T-helper 2 cell treated with Interferon-gamma antibody and Interleukin-4, amounts not matched to agents 5 μg/mL and 100 μg/mL, for 36 hours (primary cell): ENCODE measurements at places on chromosomes 11 and 22.

DNA sequence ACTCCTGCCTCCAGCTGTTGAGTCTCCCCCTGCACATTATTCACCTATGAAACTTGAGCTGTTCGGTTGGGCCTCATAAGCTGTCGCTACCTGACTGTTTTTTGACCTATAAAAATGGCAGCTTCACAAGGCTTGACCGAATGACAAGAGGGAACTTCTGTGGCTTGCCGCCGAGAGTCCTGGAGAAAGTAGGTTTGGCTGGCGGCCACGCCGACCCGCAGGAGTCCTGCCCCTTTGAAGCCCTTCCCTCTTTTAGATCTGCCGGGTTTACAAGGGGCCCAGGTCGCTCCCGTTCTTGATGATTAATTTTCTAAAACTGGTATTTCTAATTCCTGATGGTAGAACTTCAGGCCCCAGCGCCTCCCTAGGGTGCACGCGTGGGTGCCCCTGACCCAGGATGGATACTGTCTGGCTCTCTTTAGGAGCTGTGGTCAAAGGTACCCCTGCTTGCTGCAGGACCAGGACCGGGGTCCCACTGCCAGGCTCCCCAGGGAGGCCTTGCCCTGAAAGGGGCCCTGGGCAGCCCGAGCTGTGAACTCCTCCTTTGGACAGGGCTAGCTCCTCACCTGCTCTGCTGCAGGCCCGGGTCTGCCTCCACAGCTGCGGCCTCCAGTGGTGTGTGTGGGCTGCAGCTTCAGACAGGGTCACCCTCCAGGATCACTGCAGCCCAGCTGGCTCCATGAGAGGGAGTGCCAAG is 171.8 kb downstream of the CTTN start:
- DNase-seq, result no peak

- DNase-seq, result no peak
Observed at GRCh38 chr11:61700720-61701119, 20.5 kb downstream of the DAGLA start.

DNA sequence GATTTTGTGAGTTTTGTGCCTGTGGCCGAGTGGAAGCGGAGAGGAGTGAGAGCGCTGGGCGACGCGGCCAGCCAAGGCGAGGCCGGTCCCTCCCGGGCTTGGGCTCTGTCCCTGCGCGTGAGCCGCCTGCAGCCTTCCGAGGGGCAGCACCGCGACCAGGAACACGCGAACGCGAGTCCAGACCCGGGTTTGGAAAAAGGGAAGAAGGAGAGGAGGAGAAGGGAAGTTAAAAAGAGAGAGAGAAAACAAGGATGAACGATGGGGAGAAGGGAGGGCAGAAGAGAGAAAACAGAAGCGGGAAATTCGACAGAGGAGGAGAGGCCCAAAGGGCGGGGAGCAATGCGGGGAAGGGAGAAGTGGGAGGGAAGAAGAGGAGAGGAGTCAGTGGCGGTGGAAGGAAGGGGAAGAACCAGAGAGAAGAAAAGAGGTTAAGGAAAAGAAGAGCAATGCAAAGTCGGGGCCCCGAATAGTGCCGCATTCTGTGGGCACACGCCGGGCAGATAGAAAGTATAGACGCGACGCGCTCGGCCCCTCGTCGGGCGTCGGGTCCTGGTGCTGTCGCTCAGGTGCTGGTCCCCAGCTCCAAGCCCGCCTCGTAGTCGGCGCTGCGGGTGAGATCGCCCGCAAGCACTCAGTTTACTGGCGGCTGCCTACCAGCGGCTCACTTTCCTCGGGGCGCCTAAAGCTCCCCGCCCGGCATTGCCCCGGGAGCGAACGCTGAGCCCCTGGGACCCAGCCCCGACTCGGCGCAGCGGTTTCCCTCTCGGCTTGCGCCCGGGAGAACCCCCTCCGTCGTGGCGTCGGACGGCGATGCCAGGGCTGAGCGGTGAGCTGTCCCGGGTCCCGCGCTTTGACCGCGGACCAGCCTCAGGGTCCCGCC is 2.8 kb upstream of the BARX2 start:
- DNase-seq, result no peak

DNA sequence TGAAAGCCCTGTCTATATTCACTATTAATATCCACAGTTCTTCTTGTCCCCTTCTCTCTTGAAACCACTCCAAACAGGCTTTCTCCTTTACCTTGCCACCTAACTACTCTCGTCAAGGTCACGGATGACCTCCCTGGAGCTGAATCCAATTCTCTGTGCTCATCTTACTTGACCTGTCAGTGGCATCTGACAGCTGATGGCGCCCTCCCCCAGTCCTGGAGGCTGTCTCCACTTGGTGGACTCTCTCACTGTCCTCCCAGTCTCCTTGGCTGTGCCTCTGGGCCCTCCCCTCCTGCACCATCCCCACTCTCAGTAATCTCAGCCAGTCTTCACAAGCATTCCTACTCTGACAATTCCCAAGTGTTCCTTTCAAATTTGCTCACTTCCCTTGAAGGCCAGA is 8.7 kb downstream of the TNKS1BP1 start:
- no peak for DNase-seq

- no peak for DNase-seq
Observed at GRCh38 chr11:27938011-27938410, 169.9 kb downstream of the KIF18A start.

DNA sequence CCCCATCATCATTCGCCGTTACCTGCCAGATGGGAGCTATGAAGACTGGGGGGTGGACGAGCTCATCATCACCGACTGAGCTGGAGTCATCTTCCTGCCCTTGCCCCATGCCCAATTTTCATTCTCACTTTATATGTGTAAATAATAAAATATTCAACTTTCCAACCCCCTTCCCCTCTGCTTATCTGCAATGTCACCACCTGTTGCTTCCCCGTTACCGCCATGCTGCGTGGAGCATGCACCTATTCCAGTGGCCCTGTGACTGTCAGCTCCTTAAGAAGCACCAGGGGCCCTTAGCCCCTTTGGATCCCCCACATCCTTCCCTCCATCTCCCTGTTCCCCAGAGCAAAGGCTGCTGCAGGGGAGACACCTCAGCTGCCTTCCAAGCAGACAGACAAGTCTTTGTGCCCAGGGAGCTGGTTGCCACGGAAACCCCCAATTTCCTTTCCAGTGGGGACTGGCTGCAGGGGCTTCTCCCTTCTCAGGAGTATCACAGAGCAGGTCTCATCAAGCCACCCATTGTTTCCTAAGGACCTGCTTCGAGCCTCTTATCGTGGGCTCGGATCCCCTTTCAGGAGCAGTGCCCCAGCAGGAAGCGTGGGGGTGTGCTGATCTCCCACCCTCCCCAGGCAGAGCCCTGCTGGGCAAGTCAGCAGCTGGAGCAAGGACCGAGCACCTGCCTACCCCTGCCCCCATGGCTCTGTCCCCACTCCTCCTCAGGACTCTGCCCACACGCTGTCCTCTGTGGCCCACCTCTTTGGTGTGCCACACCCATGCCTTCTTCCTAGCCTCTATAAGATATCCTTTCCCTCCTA is 14.3 kb downstream of the POLR2F start:
- DNase-seq, result no peak

DNA sequence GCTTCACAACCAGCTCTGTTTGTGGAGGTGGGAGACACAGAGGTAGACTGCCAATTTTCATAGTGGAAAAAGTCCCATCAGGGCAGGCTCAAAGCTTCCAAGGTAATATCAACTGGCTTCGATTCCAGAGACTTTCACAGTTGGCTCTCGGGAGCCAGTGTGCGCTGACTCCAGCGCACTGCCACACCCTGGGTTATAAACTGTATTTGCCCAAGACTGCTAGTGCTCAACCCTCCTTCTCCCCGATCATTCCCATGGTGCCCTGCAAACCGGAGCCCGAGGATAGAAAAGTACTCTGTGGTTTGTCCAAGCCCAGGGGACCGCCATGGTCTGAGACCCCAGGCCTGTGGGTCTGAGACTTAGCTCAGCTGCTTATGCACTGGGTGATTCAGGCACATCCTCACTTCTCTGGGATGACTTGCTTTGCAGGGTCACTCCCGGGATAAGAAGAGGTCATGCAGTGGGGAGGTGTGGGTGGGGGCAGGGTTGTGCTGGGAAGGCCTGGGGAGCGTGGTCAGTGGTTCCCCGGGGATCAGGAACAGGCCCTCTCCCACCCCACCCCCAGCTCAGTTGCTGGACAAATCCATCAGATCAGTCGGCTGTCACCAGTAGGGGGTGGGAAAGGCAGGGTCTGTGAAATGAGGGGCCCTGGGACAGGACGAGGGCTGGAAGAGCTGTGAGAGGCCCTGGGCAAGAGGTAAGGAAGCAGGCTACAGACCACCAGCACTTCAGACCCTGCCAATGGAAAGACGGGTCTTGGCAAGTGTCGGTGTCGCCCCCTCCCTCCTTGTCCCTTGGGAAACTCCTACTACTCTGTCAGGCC is 26.7 kb upstream of the PICK1 start:
- DNase-seq, result no peak

DNA sequence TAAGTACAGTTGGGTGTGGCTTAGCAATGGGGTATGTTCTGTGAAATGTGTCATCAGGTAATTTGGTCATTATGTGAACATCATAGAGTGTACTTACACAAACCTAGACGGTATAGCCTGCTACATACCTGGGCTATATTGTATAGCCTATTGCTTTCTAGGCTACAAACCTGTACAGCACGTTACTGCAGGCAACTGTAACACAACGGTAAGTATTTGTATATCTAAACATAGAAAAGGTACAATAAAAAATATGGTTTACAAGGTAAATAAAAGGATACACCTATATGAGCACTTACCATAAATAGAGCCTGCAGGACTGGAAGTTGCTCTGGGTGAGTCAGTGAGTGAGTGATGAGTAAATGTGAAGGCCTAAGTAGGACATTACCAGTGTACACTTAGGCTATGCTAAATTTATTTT is 73.1 kb upstream of the GDPD4 start:
- no peak for DNase-seq

DNA sequence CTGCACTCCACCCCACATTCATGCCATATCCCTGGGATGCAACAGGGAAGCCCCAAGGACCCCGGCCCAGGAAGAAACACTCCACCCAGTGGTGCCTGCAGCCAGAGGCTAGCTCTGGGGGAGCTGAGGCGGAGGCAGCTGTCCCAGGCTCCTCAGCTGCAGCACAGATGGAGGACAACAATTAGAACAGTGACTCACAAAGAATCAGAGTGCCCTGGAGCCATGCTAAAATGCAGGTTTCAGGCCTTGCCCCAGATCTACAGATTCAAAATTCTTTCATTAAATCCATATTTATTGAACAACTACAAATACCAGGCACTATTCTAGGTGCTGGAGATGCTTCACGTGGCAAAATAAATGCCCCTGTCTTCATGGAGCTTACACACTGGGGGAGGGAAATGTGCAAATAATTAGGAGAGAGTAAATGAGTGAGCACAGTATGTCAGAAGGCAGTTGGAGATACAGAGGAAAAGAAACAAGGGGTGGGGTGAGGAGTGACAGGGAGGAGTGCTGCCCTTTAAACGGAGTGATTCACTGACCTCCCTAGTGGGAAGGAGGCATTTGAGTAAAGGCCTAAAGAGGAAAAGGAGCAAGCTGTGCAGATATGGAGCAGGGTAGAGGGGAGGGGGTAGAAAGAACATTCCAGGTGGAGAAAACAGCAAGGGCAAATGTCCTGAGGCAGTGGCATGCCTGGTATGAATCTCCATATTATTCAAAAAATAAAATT is 73.3 kb upstream of the CSNK2A3 start:
- no peak for DNase-seq

DNA sequence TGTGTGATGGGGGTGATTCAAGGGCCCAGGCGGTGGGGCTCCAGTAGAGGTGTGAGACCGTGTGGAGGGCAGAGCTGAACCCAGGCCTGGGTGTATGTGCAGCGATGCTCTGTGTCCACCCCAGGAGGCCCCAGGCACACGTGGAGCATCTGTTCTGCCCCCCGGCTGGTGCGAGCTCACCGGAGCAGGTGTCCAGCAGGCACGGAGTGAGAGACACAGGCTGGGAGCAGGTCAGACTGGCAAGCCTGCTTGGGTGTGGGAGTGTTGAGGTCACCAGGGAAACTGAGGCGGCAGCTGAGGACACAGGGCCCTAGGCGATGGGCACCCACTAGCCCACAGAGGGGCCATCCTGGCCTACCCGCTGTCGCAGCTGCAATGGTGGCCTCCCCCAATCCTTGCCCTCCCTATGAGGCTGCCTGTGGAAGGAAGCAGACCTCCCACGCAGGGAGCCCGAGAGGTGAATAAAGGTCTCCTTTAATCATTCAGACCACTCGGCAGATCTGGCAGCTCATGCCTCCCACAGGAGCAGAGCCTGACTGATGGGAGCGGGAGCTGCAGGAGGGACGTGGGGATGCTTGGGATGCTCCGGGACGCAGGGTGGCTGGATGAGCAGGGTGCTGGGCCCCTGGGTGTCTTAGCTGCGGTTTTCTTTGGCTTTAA is 1165.1 kb downstream of the BRD1 start:
- DNase-seq, result no peak

DNA sequence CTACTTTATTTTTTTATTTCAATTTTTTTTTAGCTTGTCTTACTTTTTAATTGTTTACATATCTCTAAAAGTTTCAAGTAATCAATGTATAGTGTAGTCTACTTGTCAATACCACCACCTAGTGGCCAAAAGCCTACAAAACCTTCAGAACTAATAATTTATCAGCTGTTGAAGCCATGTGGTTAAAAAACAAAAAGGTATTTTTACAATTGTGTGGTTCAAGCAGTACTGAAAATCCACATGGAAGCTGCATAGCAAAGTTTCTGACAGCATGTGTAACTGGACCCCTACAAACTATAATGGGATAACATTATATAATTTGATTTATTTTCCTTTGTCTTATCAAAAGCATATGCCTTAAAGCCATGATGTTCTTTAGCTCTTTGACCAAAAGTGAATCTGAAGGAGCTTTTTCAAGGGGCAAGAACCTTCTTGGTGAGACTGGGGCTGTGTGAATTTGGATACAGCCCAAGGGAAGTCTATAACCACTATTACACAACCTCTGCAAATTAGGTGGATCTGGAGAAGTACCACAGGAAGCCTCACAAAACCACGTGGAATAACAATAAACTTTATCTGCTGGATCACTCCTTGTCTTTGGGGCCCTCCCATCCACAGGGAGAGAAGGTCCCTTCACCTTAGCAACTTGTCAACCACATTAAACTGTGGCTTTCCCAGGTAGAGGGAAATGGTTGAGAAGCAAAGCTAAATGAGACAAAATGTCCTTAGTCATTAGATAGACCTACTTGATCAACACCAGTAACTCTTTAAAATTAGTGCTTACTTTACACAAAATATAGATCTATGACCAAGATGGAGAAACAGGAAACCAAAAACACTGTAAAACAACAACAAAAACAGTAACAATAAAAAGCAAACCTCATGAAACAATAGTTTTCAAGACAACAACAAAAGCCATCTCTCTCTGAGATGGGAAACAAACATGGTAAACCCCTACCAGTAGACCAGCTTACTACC is 9.9 kb downstream of the NARS2 start:
- DNase-seq, result peak; percentile 32
